ENCODE measurements at places on chromosomes 12 and 14. TPM values are rescaled to one million over a fixed set of nuclear protein-coding genes. Genes with fewer than 3 reads are reported as not detected.
A peak's percentile ranks its signal among the peaks of the same experiment; 100 is the strongest.

DNA sequence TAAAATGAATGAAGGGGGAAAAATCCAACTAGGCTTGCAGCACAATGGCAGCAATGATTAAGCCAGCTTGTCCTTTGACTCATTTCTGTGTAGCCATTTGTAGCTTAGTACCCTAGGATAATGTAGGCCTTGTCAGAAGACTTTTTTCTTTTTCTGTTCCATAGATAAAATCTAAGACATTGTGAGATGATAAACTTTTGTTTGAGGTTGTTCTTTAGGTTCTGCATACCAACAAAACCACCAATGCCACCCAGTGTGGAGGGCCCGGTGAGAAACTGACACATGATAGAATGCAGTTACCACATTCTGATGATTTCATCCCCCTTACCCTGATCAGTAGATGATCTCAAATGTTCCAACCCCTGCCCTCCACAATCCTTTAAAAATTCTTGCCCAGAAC, 6.6 kb upstream of the KLRD1 start:
- H3K4me1 ChIP-seq: no peaks in the 10 kb centered on the region
- no peaks in the 10 kb centered on the region for H3K36me3 ChIP-seq
- no peak overlapping the region for H3K27ac ChIP-seq
- no peaks in the 10 kb centered on the region for H3K27me3 ChIP-seq

- H3K27ac ChIP-seq: peak overlapping the region; percentile 1
- H3K4me3 ChIP-seq: no peak overlapping the region
- no peak for DNase-seq
- no peaks in the 10 kb centered on the region for H3K36me3 ChIP-seq
- no peaks in the 10 kb centered on the region for H3K27me3 ChIP-seq
- no peaks in the 10 kb centered on the region for H3K4me1 ChIP-seq
Observed at GRCh38 chr12:106281056-106281782, 21.3 kb upstream of the TCP11L2 start.

GRCh38 chr12:44053549-44054127, 217.8 kb downstream of the TMEM117 start:
- H3K4me1 ChIP-seq: no peaks in the 10 kb centered on the region
- H3K4me3 ChIP-seq: no peak overlapping the region
- H3K27ac ChIP-seq: no peak overlapping the region
- no peak for DNase-seq
- no peaks in the 10 kb centered on the region for H3K36me3 ChIP-seq
- no peaks in the 10 kb centered on the region for H3K27me3 ChIP-seq

DNA sequence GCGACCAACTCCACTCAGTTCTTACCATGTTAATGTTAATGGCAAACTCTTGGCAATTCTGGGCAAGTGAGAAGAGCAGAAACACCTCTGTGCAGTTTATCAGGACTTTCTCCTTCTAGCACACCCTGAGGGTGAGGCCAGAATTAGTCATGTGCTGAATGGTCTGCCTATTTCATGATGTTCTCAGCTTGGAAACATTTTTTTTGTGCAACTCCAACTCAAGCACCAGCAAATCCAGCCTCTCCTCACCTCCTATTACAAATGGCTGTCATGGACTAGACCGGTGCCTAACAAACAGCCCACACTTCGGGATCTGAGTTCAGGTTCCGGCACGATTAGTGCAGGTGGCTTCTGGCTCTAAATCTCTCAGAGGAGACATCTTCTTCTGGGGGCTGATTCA, 246.0 kb downstream of the ZFP36L1 start:
- H3K27ac ChIP-seq: peak overlapping the region; percentile 87
- no peaks in the 10 kb centered on the region for H3K36me3 ChIP-seq
- no peaks in the 10 kb centered on the region for H3K27me3 ChIP-seq

DNA sequence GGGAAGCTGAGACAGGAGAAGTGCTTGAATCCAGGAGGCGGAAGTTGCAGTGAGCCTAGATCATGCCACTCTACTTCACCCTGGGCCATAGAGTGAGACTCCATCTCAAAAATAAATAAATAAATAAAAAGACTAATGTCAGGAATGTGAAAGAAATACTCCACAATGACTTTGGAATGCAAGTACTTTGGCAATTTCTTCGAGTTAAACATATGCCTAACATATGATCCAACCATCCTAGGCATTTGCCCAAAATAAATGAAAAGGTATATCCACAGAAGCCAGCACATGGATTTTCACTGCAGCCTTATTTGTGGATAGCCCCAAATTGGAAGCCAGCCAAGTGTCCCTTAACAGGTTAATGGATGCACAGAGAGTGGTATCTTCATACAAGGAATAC, 357.9 kb upstream of the TMEM132C start:
- no peak overlapping the region for H3K4me3 ChIP-seq
- H3K27ac ChIP-seq: no peak overlapping the region
- no peak for DNase-seq
- H3K36me3 ChIP-seq: no peaks in the 10 kb centered on the region
- no peaks in the 10 kb centered on the region for H3K4me1 ChIP-seq
- H3K27me3 ChIP-seq: no peaks in the 10 kb centered on the region

GRCh38 chr14:99579903-99580571, 24.0 kb downstream of the CCDC85C start:
- H3K36me3 ChIP-seq: no peaks in the 10 kb centered on the region
- no peaks in the 10 kb centered on the region for H3K4me1 ChIP-seq
- H3K4me3 ChIP-seq: no peak overlapping the region

DNA sequence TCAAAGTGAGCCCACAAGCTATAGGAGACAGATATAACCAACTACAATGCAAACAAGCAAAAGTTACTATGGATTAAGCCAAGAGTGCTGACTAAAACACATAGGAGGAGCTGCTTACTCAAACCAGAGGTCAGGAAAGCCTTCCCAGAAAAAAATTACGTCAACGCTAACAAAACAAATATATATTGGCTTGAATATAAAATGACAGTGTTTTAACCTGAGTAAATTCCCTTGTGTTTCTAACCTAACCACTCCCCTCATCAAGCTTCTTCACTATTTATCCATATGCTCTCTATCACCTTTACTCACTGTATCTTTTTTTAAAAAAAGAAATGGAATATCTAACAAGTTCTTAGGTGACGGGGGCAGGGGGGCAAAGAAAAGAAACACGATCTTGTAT, 115.9 kb downstream of the MED13L start:
- H3K36me3 ChIP-seq: no peaks in the 10 kb centered on the region
- no peaks in the 10 kb centered on the region for H3K4me1 ChIP-seq
- no peak overlapping the region for H3K27ac ChIP-seq
- no peak overlapping the region for H3K4me3 ChIP-seq
- H3K27me3 ChIP-seq: no peaks in the 10 kb centered on the region

- no peaks in the 10 kb centered on the region for H3K27me3 ChIP-seq
- H3K27ac ChIP-seq: no peak overlapping the region
- DNase-seq: no peak
- H3K36me3 ChIP-seq: no peaks in the 10 kb centered on the region
- H3K4me1 ChIP-seq: no peaks in the 10 kb centered on the region
- no peak overlapping the region for H3K4me3 ChIP-seq
Observed at GRCh38 chr14:66273261-66273832, 212.8 kb upstream of the CCDC196 start.

Gene KRT6B
- total RNA-seq: not detected

Gene COX8C
- not detected for total RNA-seq

Gene ASCL1
- total RNA-seq: not detected

Gene SLC7A7
- total RNA-seq: 28.5 TPM

Gene OSGEP
- 23.8 TPM for total RNA-seq

Data from right atrium auricular region (tissue), 2 donors.